CMK (cell line): ENCODE measurements at places on chromosomes 5 and 9.

DNA sequence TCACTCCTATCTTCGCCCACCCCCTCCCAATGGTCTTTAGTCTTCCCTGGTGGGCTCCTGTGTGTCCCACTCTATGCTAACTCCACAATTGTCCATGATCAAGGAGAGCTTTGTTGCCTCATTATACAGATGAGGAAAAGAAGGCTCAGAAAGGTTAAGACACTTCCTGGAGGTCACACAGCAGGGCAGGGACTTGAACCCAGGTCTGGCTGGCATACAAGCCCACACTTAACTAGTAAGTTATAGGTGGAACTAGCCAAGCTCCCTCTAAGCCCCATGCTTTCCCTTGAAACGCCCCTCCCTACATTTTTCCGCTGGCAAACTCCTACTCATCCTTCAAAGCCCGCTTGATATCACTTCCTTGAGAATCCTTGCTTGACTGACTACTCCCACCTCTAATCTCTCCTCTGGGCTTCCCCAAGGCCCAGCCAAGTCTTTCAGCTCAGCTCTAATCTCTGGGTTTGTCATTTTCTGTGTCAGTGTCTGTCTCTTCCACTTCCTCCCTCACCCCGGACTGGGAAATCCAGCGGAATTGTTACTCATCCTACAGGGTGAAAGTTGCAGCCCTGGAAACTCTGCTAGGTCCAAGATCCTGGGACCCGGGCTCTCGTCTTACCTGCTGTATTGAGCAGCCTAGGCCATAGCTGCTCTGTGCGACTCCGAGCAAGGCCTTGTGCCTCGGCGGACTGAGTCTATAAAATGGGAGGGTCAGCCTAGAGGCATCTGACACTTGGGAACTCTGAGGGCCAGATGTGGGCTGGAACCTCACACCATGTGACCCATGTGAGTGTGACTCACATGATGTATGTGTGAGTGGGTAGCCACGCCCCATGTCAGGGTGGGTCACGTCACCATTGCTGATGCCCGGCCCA is 144.5 kb downstream of the GAPVD1 start:
- no peak for DNase-seq

GRCh38 chr9:34046784-34047379 is 1.8 kb downstream of the UBAP2 start:
- DNase-seq, result no peak

GRCh38 chr5:36374266-36374862 is 72.7 kb upstream of the RANBP3L start:
- DNase-seq, result no peak

GRCh38 chr9:13386935-13387733 is 107.6 kb upstream of the MPDZ start:
- no peak for DNase-seq

DNA sequence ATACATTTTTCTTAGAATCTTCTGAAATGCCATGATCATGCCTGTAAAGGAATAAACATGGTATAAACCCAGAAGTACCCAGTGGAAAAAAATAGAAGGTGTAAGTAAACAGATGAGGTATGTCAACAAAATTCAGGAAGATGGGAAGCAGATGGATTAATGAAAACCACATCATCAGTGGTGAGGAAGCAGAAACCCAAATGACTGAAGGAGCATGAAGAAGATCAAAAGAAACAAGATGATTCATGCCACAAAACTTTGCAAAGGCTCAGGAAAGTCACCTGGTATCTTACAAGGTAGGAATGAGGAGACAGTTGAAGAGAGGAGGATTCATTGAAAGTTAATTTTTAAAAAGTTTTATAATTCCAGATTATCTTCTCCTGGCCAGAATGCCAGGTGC is 132.8 kb upstream of the PAPPA start:
- DNase-seq, result no peak

DNA sequence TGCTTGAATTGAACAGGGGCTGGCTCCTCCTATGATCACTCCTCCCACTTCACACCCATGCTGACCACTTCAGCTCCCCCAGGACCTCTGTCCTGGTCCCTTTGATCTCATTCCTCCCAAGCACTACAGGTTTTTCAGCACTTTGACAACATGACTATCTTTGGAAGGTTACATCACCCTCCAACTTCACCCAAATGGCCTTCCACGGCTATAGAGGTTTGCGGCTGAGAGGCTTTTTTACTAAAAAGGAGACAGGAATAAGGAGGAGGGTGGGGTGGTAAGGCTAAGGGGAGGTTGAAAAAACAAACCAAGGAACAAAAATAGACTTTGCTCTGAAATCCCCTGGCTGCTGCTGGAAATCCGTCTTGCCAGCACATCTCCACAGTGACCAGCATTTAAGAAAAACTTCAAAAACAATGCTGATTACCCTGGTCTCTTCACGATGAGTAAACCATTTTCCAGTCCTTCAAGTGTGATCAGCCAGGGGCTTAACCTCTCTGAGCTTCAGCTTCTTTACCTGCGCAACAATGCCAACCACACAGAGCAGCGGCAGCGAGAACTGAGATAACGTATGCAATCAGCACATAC is 102.7 kb downstream of the DPYSL3 start:
- DNase-seq, result no peak

GRCh38 chr5:143205883-143206195 is 197.6 kb downstream of the NR3C1 start:
- DNase-seq, result no peak

- no peak for DNase-seq
These were observed 495.0 kb downstream of the DMAC1 start for GRCh38 chr9:7304627-7304995.

- no peak for DNase-seq
These were observed 409.1 kb upstream of the GRIA1 start for GRCh38 chr5:153081385-153081784.

DNA sequence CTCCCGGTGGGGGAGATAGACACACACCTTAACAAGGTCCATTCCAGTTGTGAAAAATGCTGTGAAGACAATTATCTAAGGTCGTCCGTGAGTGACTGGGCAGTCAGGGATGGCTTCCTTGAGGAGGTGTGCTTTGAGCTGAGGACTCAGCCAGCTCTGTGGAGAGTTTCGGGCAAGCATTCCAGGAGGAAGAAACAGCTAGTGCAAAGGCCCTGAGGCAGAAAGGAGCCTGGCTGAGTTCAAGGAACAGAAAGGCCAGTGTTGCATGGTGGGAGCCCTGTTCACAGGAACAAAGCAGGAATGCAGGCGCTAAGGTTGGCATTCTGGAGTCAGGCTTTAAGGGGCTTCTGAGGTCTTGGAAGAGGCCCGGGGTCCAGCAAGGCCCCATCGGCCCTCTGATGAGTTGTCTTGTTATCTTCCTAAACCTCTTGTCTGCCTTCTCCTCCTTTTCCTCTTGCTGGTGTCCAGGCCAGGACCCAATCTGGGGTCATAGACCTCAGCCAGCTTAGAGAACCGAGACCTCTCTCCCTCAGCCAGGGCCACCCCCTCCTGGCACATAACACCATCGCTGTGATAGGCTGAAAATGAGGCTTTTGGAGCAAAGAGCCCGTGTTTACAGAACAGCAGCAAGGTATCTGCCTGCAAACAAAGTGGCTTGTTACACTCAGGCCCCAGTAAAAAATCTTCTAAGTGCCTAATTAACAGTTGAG is 270.2 kb upstream of the MVB12B start:
- no peak for DNase-seq

GRCh38 chr9:4061717-4062116 is 238.2 kb downstream of the GLIS3 start:
- DNase-seq, result no peak

GRCh38 chr5:91328743-91329142 is 54.4 kb downstream of the ARRDC3 start:
- no peak for DNase-seq

DNA sequence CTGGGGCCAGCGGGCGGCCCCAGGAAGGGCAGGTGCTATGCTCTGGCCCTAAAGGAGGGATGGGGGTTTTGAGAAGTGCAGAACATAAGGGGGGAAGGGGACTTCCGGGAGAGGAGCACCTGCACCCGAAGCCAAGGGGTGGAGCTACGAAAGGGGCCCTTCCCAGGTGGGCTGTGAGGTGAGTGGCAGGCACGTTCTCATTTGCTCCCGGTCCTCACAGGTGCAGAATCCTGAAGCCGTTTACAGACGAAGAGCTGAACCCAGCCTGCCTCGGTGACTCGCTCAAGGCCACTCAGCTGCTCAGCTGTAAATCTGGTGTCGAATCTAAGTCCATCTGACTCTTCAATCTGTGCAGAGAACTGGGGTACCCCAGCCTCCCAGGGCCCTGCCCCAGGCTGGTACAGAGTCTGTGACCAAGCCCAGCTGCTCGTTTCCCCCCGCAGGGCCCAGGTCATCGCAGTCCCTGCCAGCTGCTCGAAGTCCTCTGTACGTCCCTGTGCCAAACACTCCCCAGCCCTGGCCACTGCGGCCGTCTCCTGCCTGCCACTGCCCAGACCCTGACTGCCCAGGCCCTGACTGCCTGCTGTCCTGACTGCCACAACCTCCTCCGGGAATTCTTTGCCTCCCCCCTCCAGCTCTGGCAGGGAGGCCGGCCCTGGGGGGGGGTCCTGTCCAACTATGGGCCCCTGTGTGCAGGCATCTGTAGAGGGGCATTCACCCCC is 53.8 kb upstream of the RXRA start:
- no peak for DNase-seq

GRCh38 chr9:133869674-133870405 is 122.3 kb downstream of the VAV2 start:
- peak; percentile 92 for DNase-seq

DNA sequence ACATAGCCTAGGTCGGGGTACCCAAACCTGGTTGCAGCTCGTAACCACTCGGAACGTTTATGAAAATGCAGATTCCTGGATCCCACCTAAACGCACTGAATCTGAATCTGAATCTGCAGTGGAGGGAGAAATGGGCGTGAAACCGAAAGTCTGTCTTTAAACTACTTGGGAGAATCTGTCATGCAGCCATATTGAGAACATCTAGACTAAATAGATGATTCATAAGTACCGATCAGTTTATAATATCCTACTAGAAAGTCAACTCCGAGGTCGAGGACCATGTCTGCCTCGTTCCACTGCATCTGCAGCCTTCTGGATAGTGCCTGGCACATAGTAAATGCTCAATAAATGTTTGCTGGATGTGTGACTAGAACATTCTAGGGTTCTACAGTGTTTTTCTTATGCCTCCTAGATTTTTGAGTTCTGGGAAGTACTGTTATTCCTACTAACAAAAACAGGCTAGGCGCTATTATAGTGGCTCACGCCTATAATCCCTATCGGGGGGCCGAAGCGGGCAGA is 632 bp downstream of the COQ4 start:
- no peak for DNase-seq

GRCh38 chr9:119278171-119278570 is 91.1 kb downstream of the BRINP1 start:
- no peak for DNase-seq

DNA sequence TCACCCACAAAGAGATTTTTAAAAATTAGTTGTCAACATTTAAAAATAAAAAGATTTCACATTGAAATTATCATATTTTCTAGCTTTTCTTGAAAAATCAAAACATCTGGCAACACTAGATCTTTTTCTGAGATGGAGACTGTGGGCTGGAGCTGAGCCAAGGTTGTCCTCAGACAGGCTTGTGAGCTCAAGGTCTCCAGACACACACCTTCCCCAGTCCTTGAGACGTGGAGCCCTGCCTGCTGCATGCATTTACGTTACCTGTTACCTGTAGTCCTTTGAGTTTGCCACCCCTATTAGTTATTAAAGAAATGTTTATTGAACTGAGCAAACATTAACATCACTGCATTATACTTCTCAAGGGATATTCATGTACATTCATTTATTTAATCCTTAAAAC is 87.5 kb upstream of the TLE1 start:
- no peak for DNase-seq

- no peak for DNase-seq
These were observed 85.7 kb upstream of the NTRK2 start for GRCh38 chr9:84583866-84584265.

GRCh38 chr9:126690431-126691051 is 76.8 kb downstream of the LMX1B start:
- DNase-seq, result no peak

GRCh38 chr5:2895196-2895595 is 143.7 kb upstream of the IRX2 start:
- no peak for DNase-seq

DNA sequence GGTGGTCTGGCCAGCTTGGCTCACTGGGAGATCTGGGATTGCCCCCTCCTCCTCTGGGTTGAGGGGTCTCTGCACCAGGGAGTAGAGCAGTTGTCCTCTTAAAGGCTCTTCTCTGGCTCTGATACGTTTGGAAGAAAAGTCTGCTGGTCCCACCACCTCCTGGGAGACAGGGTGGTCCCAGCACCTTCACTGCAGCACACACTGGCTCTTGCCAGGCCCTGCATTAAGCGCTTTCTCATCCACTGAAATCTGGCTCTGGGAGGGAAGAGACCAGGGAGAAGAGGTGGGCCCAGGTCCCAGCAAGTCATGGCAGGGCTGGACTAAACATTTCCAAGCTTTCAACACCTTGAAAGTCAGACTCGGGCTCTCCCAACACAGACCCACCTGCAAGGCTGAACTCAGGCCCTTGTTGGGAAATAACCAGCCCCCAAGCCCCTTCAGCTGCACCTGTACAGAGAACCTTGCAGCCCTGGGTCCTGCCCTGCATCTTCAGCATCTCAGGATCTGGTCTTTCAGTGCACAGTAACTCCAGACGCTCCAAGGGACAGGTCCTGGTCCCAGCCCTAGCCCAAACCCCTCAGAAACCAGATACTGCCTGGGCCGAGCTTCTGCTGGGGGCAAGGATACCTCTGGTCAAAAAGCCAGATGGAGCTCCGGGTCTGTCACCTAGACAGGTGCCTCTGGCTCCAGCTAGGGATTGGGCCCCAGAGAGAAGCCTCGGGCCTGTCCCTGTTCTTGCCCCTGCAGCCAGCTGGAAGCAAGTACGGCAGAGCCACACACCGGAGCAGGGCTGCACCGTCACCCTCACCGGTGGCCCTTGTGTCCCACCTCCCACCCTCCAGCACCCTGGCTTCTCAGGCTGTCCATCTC is 134.5 kb downstream of the DAB2IP start:
- DNase-seq, result no peak

GRCh38 chr9:87138128-87139040 is 191.1 kb upstream of the GAS1 start:
- no peak for DNase-seq

GRCh38 chr9:135780086-135780485 is 78.1 kb downstream of the KCNT1 start:
- no peak for DNase-seq

DNA sequence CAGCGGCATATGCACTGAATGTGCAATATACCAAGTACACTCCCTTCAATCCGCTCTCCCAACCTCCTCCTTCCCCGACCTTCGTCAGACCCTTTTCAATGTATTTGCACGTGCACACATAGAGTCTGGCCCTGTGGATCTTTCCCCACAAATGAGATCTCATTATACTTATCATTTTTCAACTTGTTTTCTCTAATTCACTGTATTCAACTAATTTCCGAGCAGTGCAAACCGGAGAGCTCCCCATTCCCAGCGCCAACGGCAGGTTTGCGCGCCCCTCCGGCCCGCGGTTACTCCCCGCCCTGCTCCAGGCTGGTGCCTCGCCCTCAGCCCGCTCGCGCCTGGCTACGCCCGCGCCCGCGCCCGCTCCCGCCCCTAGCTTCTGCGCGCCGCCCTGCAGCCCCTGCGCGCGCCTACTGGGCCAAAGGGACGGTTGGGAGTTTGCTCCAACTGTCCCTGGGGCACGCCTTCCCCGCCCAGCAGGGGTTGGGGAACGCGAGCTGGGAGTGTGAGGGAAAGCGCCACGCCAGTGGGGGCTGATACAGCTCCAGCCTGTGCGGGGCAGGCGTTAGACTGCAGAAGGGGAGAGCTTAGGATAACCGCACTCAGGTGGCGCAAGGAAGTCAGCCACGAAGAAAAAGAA is 3.3 kb upstream of the CDC20B start:
- DNase-seq, result no peak
